Activated naive CD8-positive, alpha-beta T cell treated with anti-CD3 and anti-CD28 coated beads, Interleukin-2, amount 10 ng/mL, durations not matched to agents 7 days and 5 days (primary cell): ENCODE measurements at places on chromosomes 16 and 17.

DNA sequence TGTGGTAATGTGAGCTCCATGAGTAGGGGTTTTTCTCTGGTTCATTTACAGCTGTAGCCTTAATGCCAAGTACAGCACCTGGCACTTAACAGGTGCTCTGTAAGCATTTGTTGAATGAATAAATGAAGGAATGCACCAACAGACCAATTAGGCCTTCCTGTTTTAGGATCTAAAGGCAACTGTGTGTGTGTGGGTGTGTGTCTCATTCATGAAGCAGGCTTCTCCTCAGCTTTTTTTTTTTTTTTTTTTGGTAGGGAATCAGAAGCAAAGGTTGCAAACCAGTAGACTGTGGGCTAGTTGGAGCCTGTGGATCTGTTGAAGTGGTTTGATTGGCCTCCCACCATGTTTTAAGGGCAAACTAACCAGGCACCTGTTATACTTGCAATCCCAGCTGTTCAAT is 48.1 kb downstream of the HS3ST2 start:
- peaks cover 12% of the 10 kb centered on the region for H3K27me3 ChIP-seq
- no peak for DNase-seq
- H3K27ac ChIP-seq: no peak overlapping the region
- no peaks in the 10 kb centered on the region for H3K4me1 ChIP-seq
- no peak overlapping the region for H3K4me3 ChIP-seq

DNA sequence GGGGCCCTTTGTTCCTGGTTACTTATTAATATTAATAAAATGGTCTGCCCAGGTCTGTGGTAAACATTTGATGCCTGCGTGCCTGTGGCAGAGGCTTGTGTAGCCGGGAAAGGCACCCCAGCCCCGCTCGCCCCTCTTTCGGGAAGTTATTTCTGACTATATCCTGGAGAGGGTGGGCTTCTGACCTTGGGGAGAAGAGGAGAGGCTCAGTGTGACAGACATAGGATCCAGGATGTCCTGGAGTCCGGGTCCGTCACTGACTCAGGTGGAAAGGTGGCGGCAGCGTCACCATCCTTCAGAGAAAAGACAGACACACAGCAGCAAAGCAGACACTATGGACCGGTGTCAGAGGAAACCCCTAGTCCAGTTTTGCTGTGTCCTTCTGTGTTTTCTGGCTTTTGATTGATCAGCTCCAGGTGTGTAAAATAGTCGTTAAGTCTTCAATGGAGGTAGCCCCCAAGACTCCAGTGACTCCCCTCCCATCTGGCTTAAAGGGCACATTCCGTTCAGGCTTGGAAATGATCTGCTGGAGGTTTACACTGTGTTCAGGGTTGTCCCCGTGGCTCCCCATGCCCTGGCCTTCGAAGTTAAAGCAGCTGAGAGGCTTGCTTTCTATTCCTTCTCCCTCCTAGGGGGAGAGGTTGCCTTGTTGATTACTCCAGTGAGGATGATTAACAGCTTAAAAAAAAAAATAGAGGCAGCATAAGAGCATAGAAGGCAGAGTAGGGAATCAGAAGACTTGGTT is 81.6 kb downstream of the CCDC182 start:
- H3K4me3 ChIP-seq: no peak overlapping the region
- no peak overlapping the region for H3K27ac ChIP-seq
- H3K4me1 ChIP-seq: peaks cover 12% of the 10 kb centered on the region
- H3K27me3 ChIP-seq: no peaks in the 10 kb centered on the region
- DNase-seq: no peak
- H3K36me3 ChIP-seq: peaks cover 11% of the 10 kb centered on the region

- H3K27ac ChIP-seq: no peak overlapping the region
- H3K36me3 ChIP-seq: no peaks in the 10 kb centered on the region
- H3K4me3 ChIP-seq: no peak overlapping the region
- no peak for DNase-seq
Observed at GRCh38 chr17:10162096-10162495, 36.3 kb downstream of the GAS7 start.

DNA sequence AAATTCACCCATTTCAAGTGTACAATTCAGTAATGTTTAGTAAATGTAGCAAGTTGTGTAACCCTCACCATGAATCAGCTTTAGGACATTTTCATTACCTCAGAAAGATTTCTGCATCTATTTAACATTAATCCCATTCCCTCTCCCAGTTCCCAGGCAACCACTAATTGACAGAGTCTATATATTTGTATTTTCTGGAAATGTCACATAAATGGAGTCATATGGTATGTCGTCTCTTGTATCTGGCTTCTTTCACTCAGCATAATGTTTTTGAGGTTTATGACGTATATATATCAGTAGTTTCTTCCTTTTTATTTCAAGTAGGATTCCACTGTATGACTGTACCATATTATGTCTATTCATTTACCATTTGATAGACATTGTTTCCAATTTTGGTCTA is 199.8 kb downstream of the CYB561 start:
- no peak overlapping the region for H3K27ac ChIP-seq
- no peaks in the 10 kb centered on the region for H3K36me3 ChIP-seq
- no peaks in the 10 kb centered on the region for H3K4me1 ChIP-seq

GRCh38 chr17:32998887-32999228 is 7.2 kb downstream of the SPACA3 start:
- no peaks in the 10 kb centered on the region for H3K36me3 ChIP-seq
- no peak overlapping the region for H3K4me3 ChIP-seq
- H3K27me3 ChIP-seq: peaks cover 6% of the 10 kb centered on the region
- DNase-seq: no peak
